Activated T-cell treated with anti-CD3 and anti-CD28 coated beads for 48 hours (primary cell): ENCODE measurements at places on chromosomes 1 and 21.

DNA sequence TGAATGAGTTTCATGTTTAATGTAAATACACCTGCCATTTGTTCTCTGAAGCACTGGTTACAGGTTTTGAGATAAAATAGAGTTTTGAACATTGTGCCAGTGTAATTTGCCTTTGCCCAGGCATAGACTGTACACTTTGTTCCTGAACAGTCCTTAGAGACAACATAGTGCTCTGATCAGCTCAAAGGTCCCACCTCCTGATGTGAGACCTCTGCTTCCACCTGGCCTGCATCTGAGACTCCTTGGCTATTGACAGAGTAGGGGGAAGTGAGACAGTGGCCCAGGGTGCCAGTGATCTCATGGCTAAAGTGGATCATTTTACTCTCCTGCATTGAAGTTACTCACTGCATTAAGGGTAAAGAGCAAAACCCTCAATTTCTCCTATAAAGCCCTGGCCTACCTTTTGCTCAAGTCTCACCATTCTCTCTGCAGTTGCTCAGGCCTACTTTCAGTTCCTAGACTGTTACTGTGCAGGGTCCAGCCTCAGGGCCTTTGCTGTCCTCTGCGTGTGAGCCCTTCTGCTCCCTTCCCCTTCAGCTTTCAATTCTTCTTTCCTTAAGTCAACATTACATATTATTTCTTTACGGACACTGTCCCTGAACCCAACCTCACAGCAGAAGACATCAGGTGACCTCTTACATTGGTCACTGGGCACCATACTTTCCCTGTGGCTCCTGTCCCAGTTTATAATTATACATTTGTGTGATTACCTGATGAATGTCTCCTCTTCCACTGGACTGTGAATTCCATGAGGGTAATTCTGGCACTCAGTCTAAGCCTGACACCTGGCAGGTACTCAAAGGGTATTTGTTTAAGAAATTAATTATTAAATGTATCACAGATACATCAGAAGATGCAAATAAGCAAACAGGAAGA is 142.9 kb downstream of the ROR1 start:
- no peak for DNase-seq

GRCh38 chr1:177897998-177898654 is 71.7 kb downstream of the SEC16B start:
- no peak for DNase-seq

DNA sequence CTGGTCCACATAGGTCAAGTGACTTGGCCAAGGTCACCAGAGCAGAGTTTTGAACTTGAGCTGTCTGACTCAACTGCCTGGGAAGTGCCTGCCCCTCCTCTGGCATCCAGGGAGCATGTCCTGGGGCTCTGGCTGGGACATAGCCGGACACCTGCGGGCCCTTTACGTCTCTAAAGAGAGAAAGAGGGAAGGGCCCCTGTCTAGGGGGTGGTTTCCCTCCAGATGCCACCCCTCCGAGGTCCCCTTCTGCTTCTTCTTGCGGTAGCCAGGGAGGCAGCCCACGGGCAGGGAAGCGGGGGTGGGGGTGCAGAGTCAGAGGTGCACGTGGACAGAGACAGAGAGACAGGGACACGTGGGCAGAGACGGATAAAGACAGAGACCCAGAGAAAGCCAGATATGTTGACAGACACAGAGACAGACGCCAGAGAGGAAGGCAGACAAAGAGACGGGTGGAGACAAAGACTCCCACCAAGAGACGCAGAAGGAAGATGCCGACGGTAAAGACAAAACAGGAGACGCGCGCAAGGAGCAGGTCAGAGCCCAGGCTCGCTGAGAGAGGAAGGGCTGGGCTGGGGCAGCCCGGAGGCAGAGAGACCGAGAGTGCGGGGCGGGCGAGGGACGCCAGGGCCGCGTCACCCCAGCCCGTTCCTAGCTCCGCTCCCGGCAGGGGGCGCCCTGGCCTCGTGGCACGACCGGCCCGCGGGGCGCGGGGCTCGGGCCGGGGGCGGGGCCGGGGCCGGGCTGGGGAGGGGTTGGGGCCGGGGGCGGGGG is 458 bp upstream of the ALPL start:
- DNase-seq, result peak; percentile 65

DNA sequence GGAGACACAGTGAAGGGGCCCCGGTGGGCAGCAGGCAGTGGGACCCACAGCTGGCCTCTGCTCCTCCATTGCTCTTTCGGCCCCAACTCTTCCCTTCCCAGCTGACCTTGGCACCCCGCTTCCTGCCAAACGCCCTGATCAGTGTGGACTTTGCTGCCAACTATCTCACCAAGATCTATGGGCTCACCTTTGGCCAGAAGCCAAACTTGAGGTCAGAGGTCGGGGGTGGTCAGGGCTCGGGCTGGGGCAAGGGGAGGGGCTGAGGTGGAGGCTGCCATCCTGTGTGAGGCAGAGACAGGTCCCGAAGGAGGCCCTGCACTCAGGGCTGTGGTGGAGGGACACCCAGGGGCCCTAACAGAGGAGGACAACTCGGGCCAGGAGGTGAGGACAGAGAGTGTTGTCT is 13.7 kb downstream of the PODN start:
- no peak for DNase-seq

GRCh38 chr1:78561856-78562255 is 58.4 kb upstream of the IFI44L start:
- no peak for DNase-seq

DNA sequence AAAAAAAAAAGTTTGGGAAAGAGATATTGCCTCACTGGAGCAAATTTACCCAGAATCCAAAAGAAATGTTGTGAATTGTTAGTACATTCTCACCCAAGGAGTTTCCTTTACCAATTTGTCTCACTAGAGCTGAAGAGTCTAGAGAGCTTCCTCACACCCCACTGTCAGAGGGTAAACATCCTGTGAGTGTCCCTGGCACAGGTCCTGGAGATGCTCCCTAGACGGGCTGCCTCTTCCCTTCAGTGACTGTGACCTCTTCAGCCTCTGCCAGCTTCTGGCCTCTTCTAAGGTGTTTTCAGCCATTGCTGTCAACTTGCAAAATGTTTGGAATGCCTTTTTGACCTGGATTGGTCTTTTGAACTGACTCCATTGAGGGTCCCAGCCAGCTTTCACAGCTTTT is 159.4 kb downstream of the DHRS3 start:
- no peak for DNase-seq

- no peak for DNase-seq
Measured at GRCh38 chr21:40886931-40887330, 40.0 kb upstream of the DSCAM start.

DNA sequence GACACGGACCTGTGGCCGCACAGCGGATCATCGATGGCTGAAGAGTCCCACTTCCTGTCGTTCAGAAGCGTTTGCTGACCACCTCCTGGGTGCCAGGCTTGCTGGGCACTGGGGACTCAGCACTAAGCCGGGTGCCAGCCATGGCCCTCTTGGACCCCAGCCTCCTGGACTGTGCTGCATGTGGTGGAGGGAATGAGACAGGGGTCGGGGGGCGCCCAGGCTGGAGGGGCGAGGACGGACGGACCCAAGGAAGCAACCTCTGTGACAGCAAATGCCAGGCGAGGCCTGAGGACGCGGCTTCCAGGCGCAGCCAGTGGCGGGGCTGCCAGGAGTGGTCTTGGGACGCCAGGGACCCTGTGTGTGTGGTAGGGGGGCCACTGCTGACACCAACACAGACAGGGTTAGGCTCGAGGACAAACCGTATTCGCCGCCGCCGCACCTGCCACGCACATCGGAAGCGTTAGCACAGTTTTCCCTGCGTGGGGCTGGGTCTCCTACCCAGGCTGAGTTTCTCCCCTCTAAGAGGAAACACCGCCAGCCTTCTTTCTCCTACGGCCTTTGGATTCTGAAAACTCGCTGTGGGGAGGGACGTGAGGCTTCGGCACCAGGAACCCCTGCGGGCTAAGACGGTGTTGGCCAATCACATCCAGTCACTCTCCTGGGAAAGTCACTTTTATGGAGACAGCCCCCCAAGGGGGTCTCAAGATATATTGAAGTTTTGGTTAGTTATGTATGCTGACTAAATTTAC is 3.1 kb upstream of the MXRA8 start:
- no peak for DNase-seq

- DNase-seq, result no peak
Measured at GRCh38 chr1:29779146-29779545, 542.8 kb downstream of the PTPRU start.

DNA sequence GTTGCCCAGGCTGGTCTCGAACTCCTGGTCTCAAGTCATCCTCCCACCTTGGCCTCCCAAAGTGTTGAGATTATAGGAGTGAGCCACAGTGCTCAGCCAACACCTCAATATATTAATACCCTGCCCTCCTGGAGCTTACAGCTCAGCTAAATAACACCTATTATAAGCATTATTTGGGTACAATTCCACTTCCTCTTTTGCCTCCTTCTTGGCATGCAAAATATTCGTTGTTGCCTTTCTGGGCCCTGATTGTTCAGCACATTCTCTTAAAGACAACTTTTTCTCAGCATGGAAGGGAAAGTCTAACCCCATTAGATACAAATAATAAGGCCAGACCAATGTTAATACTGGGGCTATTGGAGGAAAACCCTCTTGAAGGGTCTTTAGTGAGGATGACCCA is 2.8 kb downstream of the PAQR7 start:
- no peak for DNase-seq

DNA sequence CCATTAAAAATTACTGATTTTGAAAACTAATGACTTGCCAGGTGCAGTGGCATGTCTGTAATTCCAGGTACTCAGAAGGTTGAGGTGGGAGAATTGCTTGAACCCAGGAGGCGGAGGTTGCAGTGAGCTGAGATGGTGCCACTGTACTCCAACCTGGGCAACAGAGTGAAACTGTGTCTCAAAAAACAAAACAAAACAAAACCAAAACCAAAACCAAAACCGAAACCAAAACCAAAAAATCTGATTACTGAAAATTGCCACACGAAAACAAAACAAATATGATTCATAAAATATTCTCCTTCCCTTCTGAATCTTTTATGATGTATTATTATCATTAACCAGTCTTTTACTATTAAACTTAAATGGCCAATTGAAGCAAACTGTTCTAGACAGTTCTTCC is 74.1 kb downstream of the SERINC2 start:
- no peak for DNase-seq

GRCh38 chr1:230291731-230292620 is 134.2 kb downstream of the PGBD5 start:
- no peak for DNase-seq

GRCh38 chr1:86645851-86646250 is 58.5 kb upstream of the SH3GLB1 start:
- DNase-seq, result no peak

DNA sequence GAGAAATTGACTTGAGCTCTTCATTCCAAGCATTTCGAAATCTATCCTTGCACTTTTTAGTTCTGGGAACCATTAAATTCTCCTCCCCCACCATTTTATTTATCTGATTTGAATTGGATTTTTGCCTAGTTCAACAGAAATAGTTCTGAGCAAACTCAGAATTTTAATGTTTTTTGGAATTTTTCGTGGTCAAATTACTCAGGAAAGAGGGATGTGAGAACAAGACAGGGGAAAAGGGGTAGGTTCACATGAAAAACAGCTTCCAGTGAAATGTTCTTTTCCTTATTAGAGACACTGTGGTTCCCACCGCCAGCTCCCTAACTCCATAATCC is 5.7 kb upstream of the ZNF697 start:
- no peak for DNase-seq

DNA sequence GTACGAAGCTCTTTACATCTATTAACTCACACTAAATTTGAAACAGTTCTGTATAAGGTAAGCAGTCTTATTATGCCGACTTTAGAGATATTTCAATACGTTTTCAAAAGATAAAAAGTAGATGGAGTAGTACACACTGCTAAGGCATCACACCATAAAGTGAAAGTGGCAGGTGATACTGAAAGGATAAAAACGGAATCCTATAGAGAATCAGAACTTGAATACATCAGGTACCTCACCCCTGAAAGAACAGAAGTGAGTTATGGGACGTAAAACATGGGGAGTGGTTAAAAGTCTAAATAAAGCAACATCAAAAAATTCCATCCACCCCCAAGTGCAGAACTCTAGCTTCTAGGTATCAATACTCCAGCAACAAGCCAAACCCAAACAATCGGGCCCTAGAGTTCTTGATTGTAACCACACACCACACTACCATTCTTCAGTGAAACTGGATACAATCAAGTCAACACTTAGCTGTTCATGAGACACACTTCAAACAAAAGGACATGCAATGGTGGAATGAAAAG is 142.6 kb downstream of the SMYD3 start:
- no peak for DNase-seq

GRCh38 chr1:44010935-44011471 is 19.6 kb downstream of the CCDC24 start:
- DNase-seq, result no peak

- no peak for DNase-seq
Measured at GRCh38 chr1:30762930-30763650, 5.5 kb upstream of the LAPTM5 start.

DNA sequence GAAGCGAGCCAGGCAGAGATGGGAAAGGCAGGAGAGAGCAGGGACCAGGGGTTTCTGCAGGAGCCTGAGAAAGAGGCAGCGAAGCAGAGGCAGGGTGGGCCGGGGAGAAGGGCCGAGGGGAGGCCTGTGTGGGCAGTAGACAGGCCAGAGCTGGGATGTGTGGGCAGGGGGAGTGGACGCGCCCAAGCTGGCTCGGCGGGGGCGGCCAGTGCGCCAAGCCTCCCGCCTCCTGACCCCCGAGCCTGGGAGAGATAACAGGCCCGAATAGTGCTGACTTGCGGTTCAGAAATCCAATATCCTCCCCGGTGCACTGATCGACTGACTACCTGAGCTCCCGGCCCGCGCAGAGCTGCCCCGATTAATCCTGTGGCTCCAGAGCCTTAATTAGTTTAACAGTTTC is 41.9 kb downstream of the AHDC1 start:
- no peak for DNase-seq

DNA sequence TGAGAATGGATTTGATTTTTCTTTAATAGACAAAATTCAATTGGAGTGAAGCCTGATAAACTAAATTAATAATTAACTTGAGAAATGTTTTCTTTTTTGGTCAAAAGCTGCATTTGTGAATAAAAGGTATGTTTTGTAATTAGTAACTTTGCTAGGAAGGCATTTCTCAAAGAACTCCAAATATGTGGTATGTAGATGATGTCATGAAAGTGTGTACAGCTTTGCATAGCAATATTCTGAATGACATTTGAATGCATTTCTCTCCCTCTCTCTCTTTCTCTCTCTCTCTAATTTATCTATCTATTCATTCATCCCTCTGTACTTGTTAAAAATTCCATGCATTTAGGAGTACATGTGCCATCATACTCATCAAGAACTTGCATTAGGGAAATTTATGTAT is 109.1 kb upstream of the ADAMTS5 start:
- DNase-seq, result no peak

GRCh38 chr1:113694910-113695309 is 64.4 kb downstream of the PHTF1 start:
- DNase-seq, result no peak

GRCh38 chr1:199982606-199983005 is 44.9 kb upstream of the NR5A2 start:
- DNase-seq, result no peak
